Activated B cell treated with CpG ODN at 0.5 μM for 24 hours (primary cell): ENCODE measurements at places on chromosomes 3 and 15. TPM values are rescaled to one million over a fixed set of nuclear protein-coding genes. Genes with fewer than 3 reads are reported as not detected.
A peak's percentile ranks its signal among the peaks of the same experiment; 100 is the strongest.

DNA sequence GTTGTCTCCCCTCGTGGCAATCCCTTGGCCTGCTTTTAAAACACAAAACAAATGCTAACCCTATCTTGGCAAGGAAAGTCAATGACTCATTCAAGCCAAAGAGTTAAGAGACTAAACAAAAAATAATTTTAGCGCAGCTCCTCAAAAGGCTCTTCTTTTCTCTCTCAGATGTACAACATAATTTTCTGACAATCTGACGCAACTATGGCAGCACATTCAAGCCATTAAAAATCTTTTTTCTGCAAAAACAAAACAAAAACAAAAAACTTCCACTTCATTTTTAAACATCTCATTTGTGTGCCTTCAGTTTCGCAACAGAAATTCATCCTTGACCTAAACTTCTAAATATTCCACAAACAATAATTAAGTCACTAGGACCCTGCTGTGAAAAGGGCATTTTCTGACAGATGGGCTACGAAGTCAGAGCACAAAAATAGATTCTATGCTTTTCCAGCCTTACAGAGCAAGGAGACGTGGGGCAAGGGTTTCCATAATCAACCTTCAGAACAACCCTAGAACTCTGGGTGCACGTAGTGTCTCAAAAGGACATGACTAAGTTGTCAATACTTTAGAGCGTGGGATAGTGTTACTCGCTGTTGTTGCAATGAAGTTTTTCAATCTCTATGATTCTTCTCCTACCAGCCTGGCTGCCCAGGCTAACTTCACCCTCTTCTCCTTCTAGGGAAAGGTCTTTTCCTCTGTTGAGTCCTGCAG lies 84.3 kb downstream of the MB21D2 start:
- no peak for DNase-seq

DNA sequence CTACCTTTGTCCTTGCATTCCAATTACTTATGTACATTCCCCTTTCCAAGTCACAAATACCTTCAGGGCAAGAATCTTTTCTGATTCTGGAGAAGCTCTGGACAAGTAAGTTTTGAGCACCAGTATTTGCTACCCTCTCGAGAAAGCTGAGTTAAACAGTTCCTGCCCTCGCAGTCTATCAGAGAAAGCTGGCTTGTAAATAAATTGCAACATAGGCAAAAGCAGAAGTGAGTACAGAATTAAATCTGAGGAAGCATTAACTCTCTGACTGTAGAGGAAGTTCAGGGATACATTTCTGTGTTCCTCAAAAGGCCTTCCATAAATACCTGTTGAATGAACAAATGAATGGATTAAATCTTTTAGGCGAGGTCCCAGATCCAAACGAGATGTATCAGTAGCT lies 1.2 kb downstream of the OSBPL11 start:
- DNase-seq: no peak

- no peak for DNase-seq
These were observed 29.9 kb upstream of the SFMBT1 start for GRCh38 chr3:53075743-53076140.

DNA sequence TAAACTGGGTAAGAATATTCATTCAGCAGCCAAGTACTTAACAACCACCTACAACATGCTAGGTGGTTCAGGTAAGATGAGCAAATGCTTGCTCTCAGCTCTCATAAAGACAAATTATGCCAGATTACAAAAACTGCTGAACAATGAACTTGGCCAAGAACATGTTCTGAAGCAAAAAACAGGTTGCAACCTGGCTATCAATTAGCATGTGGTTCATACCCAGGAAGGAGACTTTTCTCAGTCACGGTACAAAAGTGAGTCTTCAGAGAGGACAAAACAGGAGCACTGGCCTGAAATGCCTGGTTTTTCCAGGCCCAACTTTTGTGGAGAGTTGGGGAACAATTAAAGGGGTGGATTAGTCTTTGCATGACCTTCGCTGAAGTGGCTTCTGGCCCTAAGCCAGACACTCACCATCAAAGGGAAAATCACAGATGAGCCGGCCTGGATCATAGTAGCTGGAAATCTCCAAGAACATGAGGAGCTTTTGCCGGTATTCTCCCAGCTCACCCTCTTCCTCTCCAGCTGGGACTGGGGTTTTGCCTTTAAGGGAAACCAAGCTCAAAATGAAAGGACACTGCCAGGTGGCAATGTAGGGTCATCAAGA lies 7.6 kb upstream of the PLA2G4F start:
- no peak for DNase-seq

- DNase-seq: no peak
These were observed 36.2 kb upstream of the LDHAL6B start for GRCh38 chr15:59170295-59171066.

DNA sequence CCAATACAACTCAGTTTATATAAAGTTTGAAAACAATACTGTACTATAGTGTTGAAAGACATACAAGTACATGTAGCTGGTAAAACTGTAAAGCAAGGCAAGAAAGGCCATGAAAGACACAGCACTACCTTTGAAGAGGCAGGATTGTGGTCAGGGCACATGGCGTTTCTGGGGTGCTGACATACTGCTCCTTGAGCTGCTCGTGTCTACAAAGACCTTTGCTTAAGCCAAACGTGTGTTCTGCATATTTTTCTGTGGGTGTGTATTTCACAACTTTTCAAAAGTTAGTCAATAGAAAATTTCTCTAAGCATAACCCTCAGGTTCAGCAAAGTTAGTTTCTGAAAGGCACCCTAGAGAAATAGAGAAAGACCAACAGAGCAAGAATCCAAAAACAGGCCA lies 14.1 kb upstream of the TOPAZ1 start:
- DNase-seq: no peak

DNA sequence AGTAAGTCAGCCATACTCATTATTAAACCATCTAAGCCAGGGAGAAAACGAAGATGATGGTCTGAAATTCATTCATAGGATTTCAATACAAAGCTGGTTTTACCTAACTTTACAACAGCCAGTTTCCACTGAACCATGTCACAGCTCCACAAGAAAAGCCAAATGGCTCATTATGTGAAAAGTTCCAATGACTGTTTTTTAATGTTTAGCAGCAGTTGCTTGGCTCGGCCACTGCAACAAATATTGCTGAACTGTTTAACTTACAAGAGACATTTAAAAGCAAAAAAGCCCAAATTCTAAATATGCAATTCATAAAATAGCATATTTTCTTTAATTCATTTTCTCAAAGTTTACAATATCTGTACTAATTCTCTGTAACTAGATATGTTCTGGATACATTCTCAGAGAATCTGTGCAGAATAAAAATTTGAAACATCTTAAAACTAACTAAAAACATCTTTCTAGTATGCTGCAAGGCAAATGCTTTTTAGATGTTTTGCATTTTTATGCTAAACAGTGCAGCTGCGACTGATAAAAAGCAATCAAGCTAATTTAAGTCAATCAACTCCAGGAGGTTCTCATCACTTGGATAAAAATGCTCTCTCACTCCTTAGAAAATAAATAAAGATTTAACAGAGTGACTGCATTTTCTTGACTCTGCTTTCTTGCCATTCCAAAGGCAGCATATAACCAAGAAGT lies 356.5 kb downstream of the ERC2 start:
- DNase-seq: no peak

- no peak for DNase-seq
These were observed 78.7 kb downstream of the USP13 start for GRCh38 chr3:179731544-179731943.

GRCh38 chr15:80953001-80953952 lies 36.3 kb downstream of the MESD start:
- no peak for DNase-seq

- DNase-seq: no peak
These were observed 183.0 kb upstream of the C2CD4B start for GRCh38 chr15:62348118-62348517.

GRCh38 chr3:190359813-190360212 lies 28.1 kb upstream of the CLDN16 start:
- no peak for DNase-seq

DNA sequence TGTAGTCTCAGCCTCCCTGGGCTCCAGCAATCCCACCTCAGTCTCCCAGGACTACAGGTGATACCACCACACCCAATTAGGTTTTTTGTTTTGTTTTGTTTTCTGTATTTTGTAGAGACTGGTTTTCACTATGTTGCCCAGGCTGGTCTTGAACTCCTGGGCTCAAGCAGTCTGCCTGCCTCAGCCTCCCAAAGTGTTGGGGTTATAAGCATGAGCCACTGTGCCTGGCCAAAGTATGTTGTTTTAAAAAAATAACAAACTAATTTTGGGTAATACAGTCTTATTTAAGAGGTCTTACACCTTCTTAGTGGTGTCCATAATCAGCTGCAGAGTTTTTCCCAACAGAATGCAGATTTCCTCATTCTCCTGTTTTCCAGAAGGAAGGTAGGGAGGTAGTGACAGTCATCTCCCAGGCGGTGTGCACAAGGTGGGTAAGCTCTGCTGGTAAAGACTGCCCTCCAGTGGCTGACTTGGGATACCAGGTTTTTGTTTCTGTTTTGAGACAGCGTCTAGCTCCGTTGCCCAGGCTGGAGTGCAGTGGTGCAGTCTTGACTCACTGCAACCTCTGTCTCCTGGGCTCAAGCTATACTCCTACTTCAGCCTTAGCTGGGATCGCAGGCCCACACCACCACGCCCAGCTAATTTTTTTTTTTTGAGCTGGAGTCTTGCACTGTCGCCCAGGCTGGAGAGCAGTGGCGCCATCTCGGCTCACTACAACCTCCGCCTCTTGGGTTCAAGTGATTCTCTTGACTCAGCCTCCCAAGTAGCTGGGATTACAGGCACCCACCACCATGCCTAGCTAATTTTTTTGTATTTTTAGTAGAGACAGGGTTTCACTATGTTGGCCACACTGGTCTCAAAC lies 58.4 kb downstream of the MAP6D1 start:
- peak; percentile 32 for DNase-seq

GRCh38 chr3:152159328-152159727 lies 109.4 kb upstream of the MBNL1 start:
- no peak for DNase-seq

DNA sequence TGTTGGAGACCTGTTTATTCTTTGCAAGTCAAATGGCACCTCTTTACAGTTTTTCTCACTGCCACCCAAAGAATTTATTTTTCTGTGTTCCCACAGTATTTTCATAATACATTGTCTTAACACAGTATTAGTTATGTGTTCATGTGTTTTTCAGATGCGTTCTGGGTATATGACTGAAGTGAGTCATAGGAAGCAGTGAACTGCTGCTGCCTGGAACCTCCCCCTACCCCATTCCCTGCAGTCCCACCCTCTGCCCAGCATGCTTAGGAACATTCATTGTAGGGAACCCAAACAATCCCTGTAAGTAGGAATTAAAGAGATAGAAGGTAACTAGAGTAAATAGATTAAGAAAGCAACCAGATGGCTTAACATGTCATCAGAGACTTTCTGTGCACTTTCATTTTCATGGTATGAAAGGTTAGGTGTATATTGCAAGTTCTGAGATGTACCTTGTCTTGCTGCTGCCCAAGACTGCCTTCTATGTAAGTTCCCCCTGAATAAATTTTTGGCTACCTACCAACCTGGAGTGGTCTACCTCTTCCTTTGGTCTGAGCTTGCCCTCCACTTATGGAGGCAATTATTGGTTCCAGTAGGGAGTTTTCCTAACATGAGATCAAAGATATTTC lies 21.9 kb upstream of the SQOR start:
- DNase-seq: no peak

GOLGA8Q gene
- total RNA-seq: 0.64 and 1.8 TPM in 2 replicates

LMAN1L gene
- 1.0 and 2.2 TPM in 2 replicates for total RNA-seq
